ENCODE measurements at places on chromosomes 2 and 18.

GRCh38 chr2:146850746-146851145 is 994.1 kb upstream of the ACVR2A start:
- no peak for DNase-seq

DNA sequence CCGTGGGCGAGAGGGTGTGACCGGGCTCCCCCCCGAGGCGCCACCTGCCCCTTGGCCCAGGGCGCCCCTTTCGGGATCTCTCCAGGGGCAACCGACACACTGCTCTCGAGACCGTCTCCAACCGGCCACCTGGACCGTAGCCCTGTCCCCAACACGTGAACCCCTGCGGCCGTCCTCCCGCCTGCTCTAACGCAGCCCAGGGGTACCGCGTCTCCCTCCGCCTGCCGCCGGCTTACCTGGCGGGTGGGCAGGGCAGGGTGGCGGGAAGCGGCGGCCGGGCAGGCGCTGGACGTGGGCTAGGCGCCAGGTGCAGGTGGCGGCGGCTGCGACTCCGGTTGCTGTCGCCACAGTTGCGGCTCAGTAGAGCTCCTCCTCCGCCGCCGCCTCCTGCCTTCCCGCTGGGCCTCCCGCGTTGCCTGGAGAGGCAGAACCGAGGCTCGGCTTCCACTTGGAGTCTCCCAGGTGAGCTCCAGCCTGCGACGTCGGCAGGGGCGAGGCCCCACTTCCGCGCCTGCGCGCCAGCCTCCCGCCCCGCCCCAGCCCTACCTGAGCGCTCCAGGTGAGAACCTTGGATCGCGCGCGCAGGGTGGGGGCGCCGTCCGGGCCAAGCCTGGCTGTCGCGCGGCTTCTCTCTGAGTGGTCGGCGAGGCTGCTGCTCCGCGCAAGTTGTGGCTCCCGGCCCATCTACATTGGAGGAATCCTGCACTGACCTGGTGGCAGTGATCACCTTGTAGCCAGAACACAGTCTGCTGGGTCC is at the start of gene GALNT3:
TSS of gene GALNT3 (minus strand) at position 469 of the 757 bp plus-strand sequence. CDS start 23,547 bp downstream, outside the sequence.
- peak; percentile 31 for DNase-seq

DNA sequence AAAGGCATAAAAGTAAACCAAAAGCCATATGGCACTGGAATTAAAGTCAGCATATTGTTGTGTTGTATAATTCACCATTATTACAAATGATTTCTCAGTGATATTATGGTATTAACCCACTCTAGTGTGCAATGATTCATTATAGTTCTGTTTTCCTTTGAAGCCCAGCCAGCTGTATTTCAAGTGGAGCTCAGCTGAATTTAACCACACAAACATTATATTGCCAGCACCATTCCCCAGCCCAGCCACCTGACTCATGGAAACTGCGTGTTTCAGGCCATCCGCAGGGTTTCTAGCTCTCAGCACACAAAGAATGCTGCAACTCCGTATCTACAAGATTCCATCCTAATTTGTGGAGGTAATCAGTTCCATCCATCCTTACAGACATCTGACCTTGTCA is 166.8 kb upstream of the CHAC2 start:
- no peak for DNase-seq

- DNase-seq = no peak
These were observed 72.0 kb upstream of the TMEM178A start for GRCh38 chr2:39593439-39594393.

DNA sequence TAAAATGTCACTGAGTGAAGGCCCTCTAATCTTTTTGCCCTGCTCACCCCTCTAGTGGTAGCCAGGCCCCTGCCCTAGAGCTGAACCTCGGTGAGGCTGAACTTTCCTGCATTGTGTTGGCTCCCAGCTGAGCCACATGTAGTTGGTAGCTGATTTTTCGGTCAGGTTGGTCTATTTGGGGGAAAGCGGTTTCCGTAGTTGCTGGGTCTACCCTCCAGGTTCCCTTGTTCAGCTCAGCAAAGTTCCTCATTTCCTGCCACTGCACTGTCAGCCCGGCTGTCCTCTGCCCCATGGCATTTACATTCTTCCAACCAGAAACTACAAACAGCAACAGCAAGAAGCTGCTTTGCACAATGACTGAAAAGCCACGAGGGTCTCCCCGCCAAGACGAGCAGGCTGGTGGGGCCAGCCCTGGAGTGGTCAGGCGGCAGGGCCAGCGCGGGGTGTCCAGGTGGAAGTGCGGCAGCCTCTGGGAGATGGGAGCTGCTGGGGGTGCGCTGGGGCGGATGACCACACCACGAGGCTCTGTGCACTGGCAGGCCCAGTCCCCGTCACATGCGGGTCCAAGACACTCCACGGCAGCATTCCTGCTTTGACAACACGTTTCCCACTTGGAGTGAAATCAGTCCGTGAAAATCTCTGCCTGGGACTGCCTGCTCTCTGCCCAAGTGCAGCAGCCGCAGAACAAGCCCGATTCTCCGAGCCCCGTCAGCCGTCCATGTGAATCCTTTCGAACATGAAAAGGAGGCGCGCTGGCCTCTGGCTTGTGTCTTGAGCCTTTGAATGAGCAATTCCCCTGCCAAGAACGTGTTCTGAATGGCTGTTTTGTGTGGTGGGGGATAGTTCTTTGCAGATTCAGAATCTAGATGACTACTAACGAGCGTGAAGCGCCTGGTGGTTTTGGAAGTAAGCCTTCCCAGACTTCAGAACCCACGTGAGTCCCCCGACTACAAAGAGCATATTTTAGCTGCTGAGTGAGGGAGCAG is 159.4 kb downstream of the ASB1 start:
- no peak for DNase-seq

- no peak for DNase-seq
These were observed 1.8 kb downstream of the PRLH start for GRCh38 chr2:237568121-237568660.

GRCh38 chr2:120525056-120526046 is 179.4 kb downstream of the INHBB start:
- no peak for DNase-seq

GRCh38 chr2:3365219-3365618 is 12.4 kb downstream of the EIPR1 start:
- no peak for DNase-seq

GRCh38 chr2:131724019-131724418 is 196.3 kb downstream of the CCDC74A start:
- DNase-seq = no peak

DNA sequence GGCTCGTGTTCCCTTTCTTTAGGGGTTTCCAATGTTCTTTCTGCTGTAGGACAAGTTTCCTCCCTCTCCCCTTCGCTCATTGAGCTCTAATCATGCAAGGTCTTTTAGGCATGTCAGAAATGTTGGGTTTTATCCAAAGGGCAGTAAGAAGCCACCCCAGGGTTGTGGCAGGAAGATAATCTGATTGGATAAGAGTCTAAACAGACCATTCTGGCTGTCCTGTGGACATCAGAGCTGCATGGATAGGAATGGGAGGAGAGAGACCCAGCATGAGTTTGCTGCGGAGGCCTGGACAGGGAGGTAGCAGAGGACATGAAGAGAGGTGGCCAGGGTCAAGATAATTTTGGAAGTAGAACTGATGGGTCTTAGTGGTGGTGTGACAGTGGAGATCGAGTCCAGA is 88.2 kb downstream of the ACKR3 start:
- no peak for DNase-seq

DNA sequence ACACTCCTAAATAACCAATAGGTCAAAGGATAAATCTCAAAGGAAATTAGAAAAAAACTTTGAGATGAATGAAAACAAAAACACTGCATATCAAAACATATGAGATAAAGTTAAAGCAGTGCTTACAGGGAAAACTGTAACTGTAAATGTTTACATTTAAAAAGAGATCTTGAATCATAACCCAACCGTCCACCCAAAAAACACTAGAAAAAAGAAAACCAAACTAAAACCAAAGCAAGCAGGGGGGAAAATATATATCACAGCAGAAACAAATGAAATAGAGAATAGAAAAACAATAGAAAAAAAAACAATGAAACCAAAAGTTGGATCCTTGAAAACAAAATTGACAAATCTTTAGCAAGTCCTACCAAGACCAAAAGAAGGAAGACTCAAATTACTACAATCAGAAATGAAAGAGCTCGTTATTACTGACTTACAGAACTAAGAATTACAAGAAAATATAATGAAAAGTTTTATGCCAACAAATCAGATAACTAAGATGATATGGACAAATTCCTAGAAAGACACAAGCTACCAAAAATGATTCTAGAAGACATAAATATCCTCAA is 65.6 kb downstream of the TLK1 start:
- no peak for DNase-seq

- no peak for DNase-seq
These were observed 756 bp downstream of the ADCYAP1 start for GRCh38 chr18:905307-905947.

- DNase-seq = no peak
These were observed 173.8 kb downstream of the NRXN1 start for GRCh38 chr2:50858156-50858555.

GRCh38 chr2:143451642-143452281 is 322.5 kb downstream of the ARHGAP15 start:
- peak; percentile 9 for DNase-seq

GRCh38 chr2:30684516-30684915 is 122.7 kb downstream of the CAPN13 start:
- DNase-seq = no peak

- no peak for DNase-seq
These were observed 10.7 kb downstream of the CYRIA start for GRCh38 chr2:16654833-16655444.

All from activated naive CD4-positive, alpha-beta T cell treated with Interleukin-2 at 50 U/mL for 16 hours (primary cell).